ENCODE measurements at places on chromosomes 5 and 9.

DNA sequence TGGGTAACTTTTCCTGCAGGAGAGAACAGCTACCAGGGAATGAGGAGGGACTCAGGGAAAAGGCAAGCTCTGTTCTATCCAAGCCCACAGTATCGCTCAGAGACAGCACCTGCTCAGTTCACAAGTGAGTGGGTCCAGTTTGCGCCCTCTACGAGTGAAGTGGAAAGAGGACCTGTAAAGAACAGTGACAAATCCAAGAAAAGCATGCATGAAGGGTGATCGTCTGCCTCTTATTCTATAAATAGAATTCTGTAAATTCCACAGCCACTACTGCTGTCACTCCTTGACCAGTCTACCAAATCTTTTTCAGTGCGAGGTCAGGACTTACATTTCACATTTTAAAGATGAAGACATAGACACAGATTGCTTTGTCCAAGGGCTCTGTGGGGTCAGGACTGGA is 117.5 kb downstream of the ENTREP1 start:
- no peak for DNase-seq

- DNase-seq = no peak
Measured at GRCh38 chr5:87190041-87190440, 77.6 kb upstream of the RASA1 start.

DNA sequence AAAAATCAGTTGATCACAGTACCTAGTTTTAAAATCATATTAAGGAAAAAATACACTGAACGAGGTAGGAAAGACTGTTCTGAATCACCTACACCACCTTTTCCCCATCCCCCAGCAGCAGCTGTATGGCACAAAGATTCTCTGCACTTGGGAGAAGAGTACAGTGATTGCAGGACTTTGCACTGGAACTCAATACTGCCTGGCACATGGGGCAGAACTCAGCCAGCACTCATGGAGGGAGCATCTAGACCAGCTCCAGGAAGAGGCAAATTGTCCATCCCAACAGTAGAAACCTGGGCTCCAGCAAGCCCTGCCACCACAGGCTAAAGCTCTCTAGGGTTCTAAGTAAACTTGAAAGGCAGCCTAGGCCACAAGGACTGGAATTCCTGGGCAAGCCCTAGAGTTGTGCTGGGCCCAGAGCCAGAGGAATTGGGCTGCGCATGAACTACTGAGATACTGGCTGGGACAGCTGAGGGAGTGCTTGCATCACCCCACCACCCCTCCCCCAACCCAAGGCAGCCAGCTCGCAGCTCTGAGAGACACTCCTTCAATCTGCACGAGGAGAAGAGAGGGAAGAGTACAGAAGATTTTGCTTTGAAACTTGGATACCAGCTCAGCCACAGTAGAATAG is 654.4 kb upstream of the CDH6 start:
- DNase-seq = no peak

DNA sequence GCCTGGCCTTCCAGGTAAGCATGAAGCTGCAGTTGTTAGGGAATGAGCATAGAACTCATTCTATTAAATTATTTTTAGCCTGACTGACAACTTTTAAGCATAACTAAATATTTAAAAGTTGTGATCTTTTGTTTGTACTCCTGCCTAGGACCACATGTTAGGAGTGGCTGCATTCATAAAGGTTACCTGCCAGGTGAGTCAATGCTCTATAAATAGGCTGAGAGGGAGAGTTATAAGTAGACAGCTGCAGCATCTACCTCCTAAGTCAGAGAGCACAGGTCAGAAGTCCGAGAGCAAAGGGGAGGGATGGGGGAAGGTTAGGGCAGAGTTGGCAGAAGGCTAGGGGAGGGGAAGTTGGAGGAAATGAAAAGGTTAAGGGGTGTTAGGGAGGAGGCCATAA is 292.4 kb upstream of the TLE4 start:
- no peak for DNase-seq

GRCh38 chr9:92180669-92181181 is 65.5 kb upstream of the SPTLC1 start:
- DNase-seq = no peak

GRCh38 chr9:114652776-114653555 is 4.6 kb downstream of the TEX53 start:
- no peak for DNase-seq
